A549 treated with dexamethasone at 1 μM for 4 hours (cell line): ENCODE measurements at places on chromosomes 13 and 19. TPM values are rescaled to one million over a fixed set of nuclear protein-coding genes. Genes with fewer than 3 reads are reported as not detected.

RANBP3 gene
- 34.3 to 46.7 TPM (median 44.7 TPM) in 5 replicates for total RNA-seq

PLK5 gene
- not detected in 5 replicates for total RNA-seq

PAN3 gene
- total RNA-seq = 6.2 to 9.3 TPM (median 8.5 TPM) in 5 replicates

ZNF441 gene
- total RNA-seq = 0.01 TPM in 1 of 5 replicates, not detected in the others

TINCR gene
- total RNA-seq = 1.9 to 3.2 TPM (median 2.2 TPM) in 5 replicates

CGB2 gene
- 0.12 to 0.36 TPM (median 0.24 TPM) in 4 of 5 replicates, not detected in the other for total RNA-seq

LRP3 gene
- 27.3 to 56.1 TPM (median 54.8 TPM) in 5 replicates for total RNA-seq

RASGRP4 gene
- 0.11 to 0.26 TPM (median 0.19 TPM) in 5 replicates for total RNA-seq

OR10H1 gene
- total RNA-seq = not detected in 5 replicates

FFAR1 gene
- 0.06 TPM in 1 of 5 replicates, not detected in the others for total RNA-seq

SELENOV gene
- total RNA-seq = 0.05 TPM in 1 of 5 replicates, not detected in the others

SIAH3 gene
- total RNA-seq = not detected in 5 replicates

PCDH17 gene
- 0.01 to 0.02 TPM (median 0.01 TPM) in 4 of 5 replicates, not detected in the other for total RNA-seq

RFC3 gene
- 25.8 to 31.5 TPM (median 27.7 TPM) in 5 replicates for total RNA-seq

NLRP12 gene
- total RNA-seq = 0.02 TPM in 1 of 5 replicates, not detected in the others

TMPRSS9 gene
- 0.04 TPM in 1 of 5 replicates, not detected in the others for total RNA-seq

ZNF610 gene
- total RNA-seq = not detected in 5 replicates

RPS16 gene
- total RNA-seq = 6,292 to 6,945 TPM (median 6,439 TPM) in 5 replicates

MBNL2 gene
- 9.1 to 18.6 TPM (median 16.0 TPM) in 5 replicates for total RNA-seq

WDR88 gene
- 0.07 to 0.19 TPM (median 0.15 TPM) in 4 of 5 replicates, not detected in the other for total RNA-seq

SLAIN1 gene
- 0.39 to 0.71 TPM (median 0.57 TPM) in 5 replicates for total RNA-seq

PEAK3 gene
- total RNA-seq = 0.15 to 0.41 TPM (median 0.31 TPM) in 5 replicates

TMIGD2 gene
- total RNA-seq = not detected in 5 replicates

ZNF799 gene
- 1.3 to 1.6 TPM (median 1.3 TPM) in 5 replicates for total RNA-seq

CAPN12 gene
- total RNA-seq = 5.3 to 6.5 TPM (median 6.0 TPM) in 5 replicates

CD33 gene
- 0.06 to 0.08 TPM (median 0.07 TPM) in 3 of 5 replicates, not detected in the others for total RNA-seq

EID2B gene
- 5.8 to 7.8 TPM (median 7.2 TPM) in 5 replicates for total RNA-seq

CBY2 gene
- total RNA-seq = 0.14 TPM in 1 of 5 replicates, not detected in the others

CDKN2D gene
- total RNA-seq = 4.6 to 5.9 TPM (median 5.3 TPM) in 5 replicates

LYPD3 gene
- total RNA-seq = 0.21 to 0.37 TPM (median 0.28 TPM) in 5 replicates

COL4A2 gene
- 138 to 189 TPM (median 160 TPM) in 5 replicates for total RNA-seq

ZNF729 gene
- not detected in 5 replicates for total RNA-seq

C13orf46 gene
- 0.10 to 0.26 TPM (median 0.19 TPM) in 5 replicates for total RNA-seq

CGB8 gene
- total RNA-seq = 1.5 to 3.0 TPM (median 2.7 TPM) in 5 replicates

ZNF66 gene
- not detected in 5 replicates for total RNA-seq

ZNF331 gene
- total RNA-seq = 9.9 to 12.6 TPM (median 11.6 TPM) in 5 replicates

CYP2F1 gene
- not detected in 5 replicates for total RNA-seq

SERPINE3 gene
- not detected in 5 replicates for total RNA-seq

SLC8A2 gene
- total RNA-seq = 0.24 to 0.58 TPM (median 0.37 TPM) in 5 replicates

ZNF682 gene
- total RNA-seq = not detected in 5 replicates

C19orf81 gene
- total RNA-seq = 5.2 to 7.6 TPM (median 6.2 TPM) in 5 replicates

LGALS4 gene
- 0.21 to 0.53 TPM (median 0.42 TPM) in 5 replicates for total RNA-seq

DCLK1 gene
- 0.87 to 1.4 TPM (median 1.1 TPM) in 5 replicates for total RNA-seq

ZNF878 gene
- not detected in 5 replicates for total RNA-seq
